Subcutaneous preadipocyte (primary cell): ENCODE measurements at places on chromosomes 4 and X. TPM values are rescaled to one million over a fixed set of nuclear protein-coding genes. Genes with fewer than 3 reads are reported as not detected.

Gene TRIM61
- total RNA-seq: 1.2 and 1.8 TPM in 2 replicates

Gene MGST2
- total RNA-seq: 3.5 and 4.8 TPM in 2 replicates

Gene GPR50
- total RNA-seq: not detected in 2 replicates

Gene ENPEP
- total RNA-seq: 0.37 and 0.78 TPM in 2 replicates

Gene MAML3
- 2.9 and 3.3 TPM in 2 replicates for total RNA-seq

Gene CDX4
- not detected in 2 replicates for total RNA-seq

Gene ODAPH
- total RNA-seq: under 0.01 TPM in 1 of 2 replicates, not detected in the other
